ENCODE measurements at places on chromosomes 5 and 9. TPM values are rescaled to one million over a fixed set of nuclear protein-coding genes. Genes with fewer than 3 reads are reported as not detected.

Gene CHD1
- 21.3 TPM for total RNA-seq

Gene ANKRD20A1
- 1.5 TPM for total RNA-seq

Gene GRPEL2
- total RNA-seq = 6.8 TPM

Gene LCN9
- total RNA-seq = not detected

Gene YIPF5
- total RNA-seq = 82.6 TPM

Gene SPTLC1
- total RNA-seq = 60.2 TPM

Gene ALDH7A1
- total RNA-seq = 74.9 TPM

Gene SELENOP
- total RNA-seq = 0.37 TPM

Gene WNT8A
- total RNA-seq = not detected

Gene PCDHB4
- 0.06 TPM for total RNA-seq

Gene C9orf153
- total RNA-seq = 0.34 TPM

Gene ARHGEF39
- 18.8 TPM for total RNA-seq

Gene FRMD3
- total RNA-seq = 5.4 TPM
